ENCODE measurements at places on chromosomes 16 and 17.

DNA sequence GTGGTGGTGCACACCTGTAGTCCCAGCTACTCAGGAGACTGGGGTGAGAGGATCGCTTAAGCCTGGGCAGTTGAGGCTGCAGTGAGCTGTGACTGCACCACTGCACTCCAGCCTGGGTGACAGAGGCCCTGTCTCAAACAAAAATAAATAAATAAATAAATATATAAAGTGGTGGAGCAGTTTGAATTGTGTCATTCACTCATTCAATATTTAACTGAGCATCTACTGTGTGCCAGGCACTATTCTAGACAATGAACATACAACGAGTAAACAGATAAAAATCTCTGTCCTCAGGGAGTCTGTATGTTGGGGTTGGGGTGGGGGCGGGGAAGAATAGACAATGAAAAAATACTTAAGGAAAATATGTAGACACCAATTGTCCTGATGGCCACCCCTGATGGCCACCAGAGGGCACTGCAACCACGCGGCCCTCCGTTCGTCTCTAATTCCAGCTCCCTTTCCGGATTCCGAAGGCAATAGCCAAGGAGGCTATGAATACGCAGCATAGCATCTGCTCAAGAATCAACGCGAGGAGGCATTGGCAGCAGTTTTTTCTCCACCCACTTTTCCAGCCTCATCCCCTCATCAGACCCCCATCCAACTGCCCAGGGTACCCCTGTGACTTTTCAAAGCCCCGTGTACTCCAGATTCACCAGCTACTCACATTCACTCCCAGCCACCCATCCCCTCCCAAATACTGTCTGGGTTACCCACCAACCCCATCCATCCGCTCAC, 21.4 kb downstream of the QPRT start:
- DNase-seq = peak; percentile 86

DNA sequence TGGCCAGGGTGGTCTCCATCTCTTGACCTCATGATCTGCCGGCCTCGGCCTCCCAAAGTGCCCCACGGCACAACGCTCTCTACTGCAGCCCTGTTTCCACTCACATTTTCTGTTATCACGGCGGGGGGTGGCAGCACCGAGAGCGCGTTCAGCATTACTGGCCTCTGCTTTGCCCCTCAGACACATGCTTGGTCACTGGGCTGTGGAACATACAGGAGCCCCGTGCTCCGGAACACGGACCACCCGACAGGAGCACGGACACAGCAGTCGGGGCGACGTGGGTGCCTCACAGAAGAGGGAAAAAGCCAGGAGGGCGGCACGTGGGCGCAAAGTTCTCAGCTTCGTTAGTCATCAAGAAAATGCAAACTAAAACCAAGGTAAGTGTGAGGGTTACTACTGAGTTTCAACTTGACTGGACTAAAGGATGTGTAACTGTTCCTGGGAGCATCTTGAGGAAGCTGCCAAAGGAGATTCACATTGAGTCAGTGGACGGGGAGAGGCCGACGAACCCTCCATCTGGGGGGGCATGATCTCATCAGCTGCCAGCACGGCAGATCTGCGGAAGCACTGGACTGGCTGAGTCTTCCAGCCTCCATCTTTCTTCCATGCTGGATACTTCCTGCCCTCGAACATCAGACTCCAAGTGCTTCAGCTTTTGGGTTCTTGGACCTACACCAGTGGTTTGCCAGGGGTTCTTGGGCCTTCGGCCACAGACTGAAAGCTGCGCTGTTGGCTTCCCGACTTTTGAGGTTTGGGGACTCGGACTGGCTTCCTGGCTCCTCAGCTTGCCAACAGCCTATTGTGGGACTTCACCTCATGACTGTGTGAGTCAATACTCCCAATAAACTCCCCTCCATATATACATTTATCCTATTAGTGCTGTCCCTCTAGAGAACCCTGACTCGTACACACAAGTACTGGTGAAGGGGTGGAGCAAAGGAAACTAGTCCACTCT, 106.8 kb downstream of the ZNF778 start:
- DNase-seq = no peak

- DNase-seq = no peak
Observed at GRCh38 chr16:84555418-84556196, 51.1 kb upstream of the MEAK7 start.

DNA sequence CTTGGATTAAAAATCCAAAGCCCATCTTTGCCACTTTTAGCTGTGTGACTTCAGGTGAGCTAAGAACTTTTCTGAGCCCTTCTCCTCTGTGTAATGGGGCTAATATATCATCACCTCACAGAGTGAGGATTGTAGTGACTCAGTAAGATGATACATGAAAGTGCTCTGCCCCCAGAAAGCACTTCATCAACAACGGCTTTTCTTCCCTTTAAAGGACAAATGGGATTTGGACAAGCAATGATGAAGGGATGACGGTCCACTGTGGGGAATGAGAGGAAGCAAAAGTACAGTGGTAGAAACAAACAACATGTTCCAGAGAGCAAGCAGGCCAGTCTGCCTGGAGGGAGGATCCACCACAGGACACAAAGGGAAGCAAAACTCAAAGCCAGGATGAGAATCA, 14.3 kb upstream of the TMED6 start:
- DNase-seq = no peak

DNA sequence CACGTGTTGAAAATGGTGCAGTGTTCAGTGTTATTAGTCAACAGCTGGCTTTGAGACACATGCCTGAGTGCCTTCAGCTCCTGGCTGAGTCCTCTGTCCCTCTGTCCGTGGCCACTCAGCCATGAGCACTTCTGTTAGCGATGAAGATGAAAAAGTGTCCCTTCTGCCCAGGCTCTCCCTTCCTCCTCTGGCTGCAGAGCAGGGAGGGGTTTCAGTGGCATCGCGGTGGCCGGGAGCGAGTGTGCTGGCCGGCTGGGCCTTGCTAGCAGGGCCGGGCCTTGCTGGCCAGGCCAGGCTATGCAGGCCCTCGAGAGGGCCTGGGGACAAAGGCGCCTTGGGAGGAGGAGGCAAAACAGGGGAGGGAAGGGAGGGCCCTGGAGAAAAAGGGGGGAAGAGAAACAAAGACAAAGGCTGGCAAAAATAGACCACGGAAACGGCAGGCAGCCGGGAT, 47.7 kb downstream of the CMIP start:
- no peak for DNase-seq

DNA sequence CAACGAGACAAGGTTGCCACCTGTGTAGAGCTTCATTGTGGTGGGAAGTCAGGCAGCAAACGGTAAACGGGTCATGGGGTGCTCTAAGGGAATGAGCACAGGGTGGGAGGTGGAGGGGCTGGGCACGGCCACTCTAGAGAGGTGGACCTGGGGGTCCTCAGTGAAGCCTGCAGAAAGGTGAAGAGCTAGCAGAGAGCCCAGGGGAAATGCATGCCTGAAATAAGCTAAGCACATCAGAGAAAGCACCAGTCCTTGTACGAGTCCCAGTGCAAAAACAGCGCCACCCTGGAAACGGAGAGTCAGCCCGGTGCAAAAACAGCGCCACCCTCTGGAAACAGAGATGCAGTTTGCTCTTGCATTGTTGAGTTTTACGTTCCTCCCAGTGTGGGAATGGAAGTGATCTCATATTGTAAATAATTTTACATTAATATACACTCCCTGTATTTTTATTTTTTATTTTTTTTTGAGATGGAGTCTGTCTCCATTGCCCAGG, 65.0 kb downstream of the TBC1D16 start:
- peak; percentile 84 for DNase-seq

DNA sequence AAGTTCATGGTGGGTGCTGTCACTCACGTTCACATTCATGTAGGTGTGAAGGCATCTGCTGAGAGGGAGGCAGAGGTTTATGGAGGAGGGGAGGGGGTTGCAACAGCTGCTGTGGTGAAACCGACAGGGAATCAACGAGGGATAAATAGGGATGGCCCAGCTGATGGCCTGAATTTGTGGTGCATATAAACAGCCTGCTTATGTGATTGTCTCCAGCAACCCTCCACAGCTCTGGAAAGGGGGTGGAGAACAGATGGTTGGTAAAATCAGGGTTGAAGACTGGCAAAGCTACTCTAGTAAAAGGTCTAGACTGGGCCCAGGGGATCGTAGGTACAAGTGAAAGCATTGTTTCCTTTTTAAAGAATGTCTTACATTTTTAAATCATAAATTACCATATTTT, 53.7 kb downstream of the IQCK start:
- DNase-seq = peak; percentile 78

DNA sequence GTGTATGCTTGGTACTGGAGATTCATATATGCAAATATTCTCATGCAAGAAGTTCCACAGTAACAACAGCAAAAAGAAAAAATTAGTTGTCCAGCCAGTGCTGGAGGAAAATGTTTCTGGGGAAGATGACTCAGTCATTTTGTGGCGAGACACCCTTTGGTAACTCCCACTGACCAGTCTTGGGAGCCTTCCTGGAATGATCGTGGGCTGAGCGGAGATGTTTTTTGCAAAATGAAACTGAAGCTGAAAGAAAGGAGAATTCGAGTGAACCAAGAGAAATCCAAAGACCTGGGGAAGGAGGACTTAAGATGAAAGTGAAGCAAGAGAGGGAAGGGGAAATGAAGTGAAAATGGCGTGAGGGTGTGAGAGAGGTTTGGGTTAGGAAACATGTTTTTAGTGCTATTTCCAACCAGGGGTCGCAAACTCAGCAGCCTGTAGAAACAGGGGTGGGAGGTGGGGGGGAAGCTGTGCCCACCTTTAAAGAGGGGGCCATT, 5.2 kb downstream of the ITPRIPL2 start:
- no peak for DNase-seq

DNA sequence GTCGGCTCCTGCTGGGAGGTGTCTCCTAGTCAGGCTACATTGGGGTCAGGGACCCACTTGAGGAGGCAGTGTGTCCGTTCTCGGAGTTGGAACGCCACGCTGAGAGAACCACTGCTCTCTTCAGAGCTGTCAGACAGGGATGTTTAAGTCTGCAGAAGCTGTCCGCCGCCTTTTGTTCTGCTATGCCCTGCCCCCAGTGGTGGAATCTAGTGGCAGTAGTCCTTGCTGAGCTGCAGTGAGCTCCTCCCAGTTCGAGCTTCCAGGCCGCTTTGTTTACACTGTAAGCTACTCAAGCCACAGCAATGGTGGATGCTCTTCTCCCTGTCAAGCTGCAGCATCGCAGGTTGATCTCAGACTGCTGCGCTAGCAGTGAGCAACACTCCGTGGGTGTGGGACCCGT, 36.0 kb downstream of the ITFG1 start:
- DNase-seq = no peak

GRCh38 chr16:56345406-56346050, 79.8 kb downstream of the AMFR start:
- DNase-seq = no peak

GRCh38 chr17:68777243-68777855, 176.2 kb upstream of the FAM20A start:
- peak; percentile 70 for DNase-seq

- no peak for DNase-seq
Observed at GRCh38 chr17:13590441-13590840, 11.3 kb downstream of the HS3ST3A1 start.

DNA sequence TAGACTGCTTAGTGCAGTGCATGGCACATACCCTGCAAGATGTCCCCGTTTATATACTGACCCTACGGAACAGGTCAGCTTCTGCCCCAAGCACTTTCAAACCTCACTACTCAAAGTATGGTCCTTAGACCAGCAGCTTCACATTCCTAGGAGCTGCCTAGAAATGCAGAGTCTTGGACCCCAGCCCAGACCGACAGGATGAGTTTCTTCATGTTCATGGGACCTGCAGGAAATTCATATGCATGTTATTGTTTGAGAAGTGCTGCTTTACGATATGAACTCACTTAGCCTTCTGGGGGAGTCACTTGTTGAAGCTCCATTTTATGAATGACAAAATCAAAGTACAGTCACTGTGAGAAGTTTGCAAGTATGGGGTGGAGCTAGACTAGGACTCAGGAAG, 82.6 kb downstream of the DYNLRB2 start:
- no peak for DNase-seq

GRCh38 chr17:75831032-75831571, 13.1 kb downstream of the UNC13D start:
- DNase-seq = no peak

- DNase-seq = no peak
Observed at GRCh38 chr16:11007714-11008280, 63.4 kb downstream of the CLEC16A start.

- DNase-seq = no peak
Observed at GRCh38 chr17:81043725-81044427, 8.9 kb downstream of the BAIAP2 start.

DNA sequence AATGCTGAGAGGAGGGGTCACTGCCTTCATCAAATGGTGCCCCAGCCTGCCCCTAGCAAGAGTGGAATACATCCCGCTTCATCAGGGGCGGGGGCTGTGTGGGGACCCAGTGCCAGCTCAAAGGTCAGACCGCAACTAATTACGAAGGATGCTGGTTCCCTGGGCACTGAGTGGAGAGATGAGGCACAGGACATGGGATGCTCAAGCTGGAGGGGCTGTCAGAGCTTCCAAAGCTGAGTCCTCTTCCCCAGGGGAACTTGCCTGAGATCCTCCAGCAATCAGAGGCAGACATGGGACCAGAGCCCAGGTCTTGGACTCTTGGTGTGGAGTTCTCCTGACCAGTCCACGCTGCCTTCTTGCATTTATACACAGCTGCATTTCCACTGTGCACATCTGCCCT, 18.9 kb downstream of the UNC45B start:
- no peak for DNase-seq

GRCh38 chr16:69077251-69077650, 28.2 kb upstream of the HAS3 start:
- DNase-seq = no peak

- DNase-seq = no peak
Observed at GRCh38 chr17:48925991-48926342, 17.8 kb downstream of the UBE2Z start.

DNA sequence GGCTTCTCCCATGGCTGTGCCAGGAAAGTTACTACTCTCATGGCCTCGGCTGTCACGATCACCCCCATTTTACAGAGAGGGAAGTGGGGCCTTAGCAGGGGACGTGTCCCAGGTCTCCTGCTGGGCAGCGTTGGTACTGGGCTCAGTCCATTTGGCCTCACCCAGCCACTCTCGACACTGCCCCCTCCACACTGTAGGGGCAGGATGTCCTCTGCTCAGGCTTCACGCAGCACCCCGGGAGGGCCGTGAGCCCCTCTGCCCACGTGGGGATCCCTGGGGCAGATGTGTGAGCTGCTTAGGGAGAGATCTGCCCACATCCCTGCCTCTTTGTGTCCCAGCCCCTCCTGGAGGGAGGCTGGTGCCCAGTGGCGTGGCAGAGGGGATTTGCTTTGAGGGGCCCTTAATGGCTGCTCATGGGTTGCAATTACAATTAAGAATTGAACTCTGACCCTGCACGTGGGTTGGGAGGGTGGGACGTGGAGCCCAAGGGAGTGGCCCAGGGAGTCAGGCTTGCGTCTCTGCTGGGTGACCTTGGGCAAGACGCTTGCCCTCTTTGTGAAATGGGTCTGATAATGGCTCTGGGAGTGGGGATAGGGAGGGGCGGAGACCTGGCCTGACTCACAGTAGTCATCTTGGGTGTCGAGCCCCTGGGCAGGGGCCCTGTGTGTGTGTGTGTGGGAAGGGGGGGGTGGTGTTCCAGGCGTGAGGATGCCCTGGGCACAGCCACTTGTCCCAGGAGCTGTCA, 2.3 kb upstream of the KCNJ12 start:
- DNase-seq = no peak

DNA sequence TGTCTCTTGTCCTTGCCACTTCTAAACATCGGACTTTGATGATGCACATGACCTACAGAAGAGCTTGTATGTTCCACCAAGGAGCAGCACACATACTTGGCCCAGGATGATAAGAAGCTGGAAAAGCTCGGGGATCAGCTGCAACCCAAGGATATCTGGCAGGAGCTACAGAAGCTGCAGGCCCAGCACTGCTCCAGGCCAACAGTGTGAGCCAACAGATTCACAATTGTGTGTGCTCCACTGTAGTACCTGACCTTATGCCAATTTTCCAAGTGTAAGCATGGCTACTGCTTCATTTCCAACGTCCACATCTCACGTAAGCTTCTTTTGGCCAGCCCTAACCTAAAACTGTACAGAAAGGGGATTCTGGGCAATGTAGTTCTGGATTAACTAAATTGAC, 83.4 kb downstream of the COX10 start:
- no peak for DNase-seq

All from D341Med (cell line).